ENCODE measurements at places on chromosomes 16 and 17.

- no peak for DNase-seq
Observed at GRCh38 chr17:68096111-68096510, 60.6 kb downstream of the KPNA2 start.

DNA sequence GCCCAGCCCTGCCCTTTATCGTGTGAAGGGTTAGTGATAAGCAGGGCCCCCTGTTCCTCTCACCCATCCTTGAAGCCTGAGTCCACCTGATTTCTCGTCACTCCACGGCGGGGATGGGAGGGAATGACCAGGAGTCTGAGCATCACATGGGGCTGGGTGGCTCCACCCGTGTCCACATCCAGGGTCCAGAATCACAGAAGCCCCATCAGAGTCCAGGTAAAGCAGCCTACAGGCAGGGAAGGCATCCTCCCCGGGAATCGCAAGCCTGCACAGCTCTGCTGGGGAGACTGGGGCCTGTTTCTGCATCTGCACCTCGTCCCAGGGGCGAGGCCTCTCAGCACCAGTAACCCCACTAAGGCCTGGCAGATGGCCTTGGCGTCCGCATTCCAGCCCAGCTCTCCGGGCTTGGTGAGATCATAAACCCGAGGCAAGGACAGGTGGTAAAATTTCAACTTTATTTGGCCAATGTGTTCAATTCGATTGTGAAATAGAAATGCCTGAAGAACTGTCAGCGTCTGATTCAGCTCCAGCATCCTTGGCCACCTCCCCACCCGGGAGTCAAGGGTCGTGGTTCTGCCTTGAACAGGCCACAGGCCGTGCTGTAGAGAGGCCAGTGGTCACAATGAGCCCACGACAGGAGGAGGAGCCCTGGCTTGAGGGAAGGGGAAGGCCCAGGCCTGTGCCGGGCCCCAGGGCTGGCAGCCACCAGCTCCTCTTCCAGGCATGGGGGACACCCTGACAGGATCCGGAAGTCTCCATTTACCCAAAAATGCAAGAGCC lies 8.1 kb upstream of the PPP1R27 start:
- DNase-seq = no peak

GRCh38 chr16:76278086-76278485 lies 885 bp downstream of the CNTNAP4 start:
- DNase-seq = no peak

GRCh38 chr17:6524520-6524919 lies 31.8 kb downstream of the PITPNM3 start:
- DNase-seq = no peak

DNA sequence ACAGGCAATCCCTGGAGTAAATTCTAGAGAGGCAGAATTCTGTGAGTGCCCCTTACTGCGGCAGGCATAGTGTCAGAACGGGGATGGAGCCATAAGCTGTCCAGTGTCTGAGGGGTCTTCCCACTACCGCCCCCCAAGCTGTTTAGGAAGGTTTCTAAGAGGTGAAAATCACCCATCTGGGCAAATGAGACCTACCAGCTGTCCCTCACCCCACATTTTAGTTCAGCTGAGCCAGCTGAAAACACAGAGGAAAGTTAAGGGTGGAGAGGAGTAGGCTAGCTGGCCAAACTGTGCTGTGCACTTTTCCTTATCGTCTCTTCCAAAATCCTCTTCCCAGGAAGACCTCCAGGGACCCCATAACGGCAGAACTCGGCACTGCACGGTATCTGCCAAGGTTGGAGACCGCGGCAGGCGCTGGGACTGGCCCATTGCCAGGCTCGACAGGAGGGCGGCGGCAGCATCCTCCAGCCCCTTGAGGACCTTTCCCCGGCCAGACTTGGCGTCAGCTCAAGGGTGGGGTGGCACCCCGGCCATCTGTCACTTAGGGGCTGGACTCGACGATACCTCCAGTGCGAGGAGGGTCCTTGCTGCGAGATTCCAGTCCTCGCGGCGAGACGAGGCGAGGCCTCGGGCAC lies 955 bp downstream of the ACLY start:
- DNase-seq = peak; percentile 58

All from CD4-positive, alpha-beta T cell treated with Interleukin-17A for 4 hours (primary cell).